Vagina (tissue), 2 donors: ENCODE measurements at places on chromosomes 12 and 14.

DNA sequence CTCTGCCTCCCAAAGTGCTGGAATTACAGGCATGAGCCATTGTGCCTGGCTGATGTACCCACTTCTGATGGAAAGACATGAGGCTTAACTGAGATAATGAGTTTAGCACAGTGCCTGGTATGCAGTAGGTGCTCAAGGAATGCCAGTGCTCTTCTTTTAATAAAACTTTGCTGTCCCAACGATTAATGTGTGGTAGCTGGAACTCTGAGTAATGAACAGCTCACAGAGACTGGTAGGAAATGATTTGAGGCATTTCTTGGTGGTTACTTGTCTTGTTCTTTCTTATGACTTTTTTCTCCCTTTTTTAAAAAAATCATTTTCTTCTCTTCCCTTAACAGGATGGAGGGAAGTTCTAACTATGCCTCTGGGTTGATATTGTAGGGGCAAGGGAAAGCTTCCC is 235.7 kb upstream of the PWP1 start:
- DNase-seq: no peak

- peak; percentile 69 for DNase-seq
Observed at GRCh38 chr12:34403706-34404376, 381.5 kb downstream of the ALG10 start.

- DNase-seq: peak; percentile 20
Observed at GRCh38 chr12:12748044-12748443, 30.9 kb downstream of the CDKN1B start.

DNA sequence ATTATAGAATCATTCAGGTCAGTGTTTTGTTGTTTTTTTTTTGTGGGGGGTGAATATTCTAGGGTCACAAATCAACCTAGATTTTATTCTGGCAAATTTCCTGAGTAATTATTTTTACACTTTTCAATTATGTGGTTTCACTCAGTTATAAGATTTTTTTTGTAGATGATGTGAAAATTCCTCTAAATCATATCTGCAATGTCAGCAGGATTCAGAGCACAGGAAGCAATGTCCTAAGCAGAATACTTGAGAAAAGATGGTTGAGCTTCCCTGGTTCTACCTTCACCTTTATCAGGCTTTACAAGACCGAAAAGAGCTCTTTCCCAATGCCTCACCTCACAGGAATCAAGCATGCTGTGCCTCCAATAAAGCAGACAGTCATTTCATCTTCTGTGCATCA is 124.3 kb downstream of the SLC41A2 start:
- DNase-seq: no peak

DNA sequence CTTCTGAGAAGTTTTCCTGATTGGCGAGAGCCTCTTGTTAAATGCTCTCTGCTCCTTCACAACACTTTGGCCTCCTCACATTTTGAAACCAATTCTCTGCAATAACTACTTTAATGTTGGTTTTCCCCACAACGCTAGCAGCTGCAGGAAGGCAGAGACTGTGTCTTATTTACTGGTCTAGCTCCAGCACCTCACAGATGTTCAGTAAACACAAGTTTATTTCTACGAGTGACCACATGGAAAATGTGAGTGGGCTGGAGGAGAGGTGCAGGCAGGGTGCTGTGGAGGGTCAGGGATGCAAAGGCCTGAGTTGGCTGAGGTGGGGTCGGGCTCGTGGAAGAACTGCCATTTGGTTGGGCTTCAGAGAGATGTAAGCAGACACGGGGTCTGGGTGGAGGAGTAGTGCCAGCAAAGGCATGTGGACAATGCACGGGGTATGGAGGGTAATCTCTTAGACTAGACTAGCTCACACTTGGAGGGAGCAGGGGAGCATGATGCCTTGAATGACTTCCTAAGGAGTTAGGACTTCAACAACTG is 117.4 kb upstream of the RTL1 start:
- peak; percentile 64 for DNase-seq

DNA sequence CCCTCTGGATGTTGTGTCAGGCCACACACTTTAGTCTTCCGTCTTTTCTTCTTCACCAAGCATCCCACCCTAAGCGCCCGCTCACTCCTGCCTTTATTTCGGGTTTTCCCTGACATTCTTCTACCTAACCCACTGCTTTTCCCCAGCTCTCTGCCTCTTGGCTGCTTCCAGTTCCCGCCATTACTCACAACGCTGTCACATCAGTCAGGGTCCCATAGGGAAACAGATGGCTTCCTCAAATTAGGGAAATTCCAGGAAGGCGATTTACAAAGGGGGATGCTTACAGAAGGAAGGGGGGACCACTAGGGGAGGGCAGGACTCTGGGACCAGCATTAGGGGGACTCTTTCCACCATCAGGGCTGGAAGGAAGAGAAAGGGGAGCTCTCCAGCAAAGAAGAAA is 9.2 kb upstream of the PPP1R13B start:
- DNase-seq: no peak

DNA sequence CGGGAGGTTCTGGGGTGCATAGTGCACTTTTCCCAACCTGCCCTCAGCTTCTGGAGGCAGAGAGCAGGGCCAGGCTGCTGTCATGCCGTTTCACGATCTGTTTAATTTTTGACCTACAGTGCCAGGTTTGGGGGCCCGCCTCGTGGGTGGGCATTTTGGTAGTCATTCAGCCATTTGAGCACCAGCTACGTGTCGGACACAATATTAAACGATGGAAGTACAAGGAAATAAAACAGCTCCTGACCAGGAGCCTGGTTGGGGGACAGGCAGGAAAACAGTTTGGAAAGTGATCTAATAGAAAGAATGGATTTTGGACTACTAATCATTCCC is 708 bp downstream of the FNTB start:
- DNase-seq: no peak

DNA sequence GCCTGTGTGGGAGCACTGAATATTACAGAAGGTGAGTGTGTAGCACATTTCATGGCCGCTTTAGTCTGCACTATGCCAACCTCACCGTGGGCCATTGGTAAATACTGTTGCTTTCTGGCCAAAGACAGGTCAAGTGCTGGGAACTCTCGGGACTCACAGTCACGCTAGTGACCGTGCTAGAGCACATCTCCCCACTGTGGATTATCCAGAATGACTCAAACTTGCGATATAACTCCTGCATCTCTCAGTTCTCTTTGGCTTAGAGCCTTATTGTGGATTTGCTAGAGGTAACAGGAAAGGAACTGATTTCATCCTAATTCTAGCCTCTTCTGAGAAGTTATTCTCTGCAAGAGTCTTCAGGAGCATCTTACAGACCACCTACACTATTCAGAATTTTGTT is 86.5 kb downstream of the DAD1 start:
- DNase-seq: no peak

GRCh38 chr14:47674148-47674542 is 1.3 kb downstream of the MDGA2 start:
- no peak for DNase-seq

GRCh38 chr12:51961834-51962233 is 10.3 kb downstream of the ACVR1B start:
- no peak for DNase-seq
